ENCODE measurements at places on chromosomes 6 and 20.

- DNase-seq = no peak
Observed at GRCh38 chr6:15874821-15875220, 212.0 kb upstream of the DTNBP1 start.

DNA sequence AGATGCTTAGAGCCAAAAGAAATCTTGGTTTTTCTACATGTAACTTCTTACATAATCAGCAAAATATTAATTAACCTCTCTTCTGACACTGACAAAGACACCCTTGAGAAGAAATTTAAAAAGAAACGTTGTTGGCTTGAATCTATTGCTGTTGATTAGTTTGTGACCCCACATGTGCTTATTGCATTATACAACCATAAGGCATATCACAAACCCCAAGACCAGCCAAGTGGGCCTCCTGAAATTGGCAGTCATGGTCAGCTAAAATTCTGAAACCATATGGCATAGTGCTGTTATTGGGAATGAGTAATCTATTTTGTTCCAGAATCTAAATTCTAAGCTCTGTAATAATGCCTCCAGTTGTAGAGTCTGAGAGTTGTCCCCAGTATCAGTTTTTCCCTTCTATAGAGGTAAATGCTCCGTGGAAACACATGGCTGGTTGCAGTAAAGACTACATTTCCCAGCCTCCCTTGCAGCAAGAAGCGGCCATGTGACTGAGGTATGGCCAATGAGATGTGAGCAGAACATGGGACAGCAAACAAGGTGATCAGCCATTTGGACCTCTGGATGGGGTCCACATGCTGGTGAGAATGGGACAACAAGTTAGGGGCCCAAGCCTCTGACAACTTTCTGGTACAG is 42.3 kb upstream of the PTPN1 start:
- peak; percentile 62 for DNase-seq

- DNase-seq = no peak
Observed at GRCh38 chr6:152323376-152323775, 313.8 kb downstream of the SYNE1 start.

DNA sequence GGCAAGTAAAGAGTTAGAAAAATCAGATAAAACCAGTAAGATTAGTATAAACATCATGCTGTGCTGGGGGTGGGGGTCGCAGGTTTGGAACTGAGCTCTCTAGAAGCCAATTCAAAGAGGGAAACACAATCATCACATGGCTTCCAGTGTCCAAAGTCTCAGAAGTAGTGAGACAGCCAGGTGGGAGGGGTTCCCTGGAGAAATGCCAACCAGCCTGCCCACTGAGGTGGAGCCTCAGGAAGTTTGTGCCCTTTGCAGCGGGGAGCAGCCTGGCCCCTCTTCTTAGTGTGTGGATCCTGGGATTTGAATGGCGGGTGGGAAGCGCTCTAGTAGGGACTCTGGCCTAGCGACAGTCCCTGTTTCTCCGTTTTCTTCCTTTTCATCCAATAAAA is 21.4 kb downstream of the C6orf15 start:
- DNase-seq = no peak

DNA sequence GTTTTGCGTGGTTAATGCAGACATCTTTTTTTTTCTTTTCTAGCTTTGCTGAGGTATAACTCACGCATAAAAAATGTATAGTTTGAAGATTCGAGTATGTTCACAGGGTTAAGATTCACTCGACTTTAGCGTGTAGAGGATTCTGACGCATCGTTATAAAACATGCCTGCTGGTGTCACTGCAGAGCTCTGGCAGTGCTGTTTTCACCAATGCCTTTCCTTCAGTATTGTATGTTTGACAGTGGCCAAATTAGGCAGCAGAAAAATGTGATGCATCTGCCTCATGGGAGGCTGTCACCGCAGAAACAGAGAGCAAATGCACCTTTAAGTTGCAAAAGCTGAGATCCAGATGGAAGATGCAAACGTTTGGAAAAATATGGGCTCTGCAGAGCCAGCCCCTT is 18.0 kb upstream of the SIRPB2 start:
- DNase-seq = no peak

All from erythroblast (primary cell).